ENCODE measurements at places on chromosomes 13 and 19.

DNA sequence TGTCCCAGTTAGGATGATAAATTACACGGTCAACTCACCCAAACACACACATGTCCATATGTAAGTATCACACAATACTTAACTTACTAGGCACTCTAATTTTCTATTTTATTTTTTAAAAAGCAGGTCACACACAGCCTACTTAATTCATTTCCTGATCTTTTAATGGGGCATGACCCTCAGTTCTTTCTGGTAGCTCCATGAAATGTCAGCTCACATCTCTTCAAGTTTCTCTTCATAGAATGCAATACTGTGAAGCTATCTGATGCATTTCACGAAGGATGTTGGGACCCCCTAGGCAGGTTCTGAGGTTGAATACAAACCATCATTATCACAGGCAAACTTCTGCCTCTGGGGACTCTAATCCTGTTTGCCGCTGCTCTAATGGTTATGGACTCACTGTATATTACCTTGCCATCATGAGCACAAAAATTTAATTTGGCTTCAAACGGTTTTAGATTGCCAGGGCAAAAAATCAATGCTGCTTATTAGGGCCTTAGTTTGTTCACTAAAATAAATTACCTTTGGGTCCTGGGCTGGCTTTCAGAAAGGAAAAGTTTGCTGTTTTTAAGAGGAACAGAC, 16.1 kb upstream of the DHRS12 start:
- DNase-seq: no peak

GRCh38 chr13:114149774-114150740, 17.6 kb upstream of the RASA3 start:
- no peak for DNase-seq

- DNase-seq: no peak
Observed at GRCh38 chr19:49642492-49643035, 555 bp downstream of the SCAF1 start.

DNA sequence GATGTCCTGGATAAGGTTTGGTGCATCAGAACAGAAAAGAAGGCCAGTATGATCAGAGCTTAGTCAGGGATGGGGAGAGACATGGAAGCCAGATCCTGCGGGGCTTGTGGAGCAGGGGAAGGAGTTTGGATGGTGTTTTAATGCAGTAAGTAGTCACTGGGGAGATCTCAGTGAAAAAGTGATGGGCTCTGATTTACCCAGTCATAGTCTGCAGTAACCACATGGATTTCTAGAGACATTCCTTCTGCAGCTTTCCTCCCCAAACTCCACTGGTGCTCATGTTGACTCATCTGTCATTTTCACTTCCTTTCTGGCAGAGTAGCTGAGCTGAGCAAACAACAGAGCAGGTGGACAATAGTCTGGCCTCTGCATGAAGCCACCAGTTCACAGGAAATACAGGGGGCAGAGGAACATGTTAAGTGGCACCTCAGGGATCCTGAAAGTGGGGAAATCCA, 144.1 kb downstream of the DPF1 start:
- no peak for DNase-seq

Data from activated naive CD4-positive, alpha-beta T cell treated with anti-CD3 and anti-CD28 coated beads, Interleukin-2, amount 50 U/mL, for 16 hours (primary cell).